ENCODE measurements at places on chromosomes 5 and 9. TPM values are rescaled to one million over a fixed set of nuclear protein-coding genes. Genes with fewer than 3 reads are reported as not detected.

The CDO1 gene
- 0.16 TPM for total RNA-seq

The ZDHHC11B gene
- 0.40 TPM for total RNA-seq

The SYK gene
- total RNA-seq: 0.55 TPM

The IRX2 gene
- total RNA-seq: not detected

The KIF27 gene
- 3.2 TPM for total RNA-seq

The LIX1 gene
- total RNA-seq: not detected

The GAS1 gene
- total RNA-seq: 0.55 TPM

The CDKN2A gene
- total RNA-seq: 4.1 TPM

The CSF2 gene
- total RNA-seq: 409 TPM

The BTNL3 gene
- total RNA-seq: not detected

DNA sequence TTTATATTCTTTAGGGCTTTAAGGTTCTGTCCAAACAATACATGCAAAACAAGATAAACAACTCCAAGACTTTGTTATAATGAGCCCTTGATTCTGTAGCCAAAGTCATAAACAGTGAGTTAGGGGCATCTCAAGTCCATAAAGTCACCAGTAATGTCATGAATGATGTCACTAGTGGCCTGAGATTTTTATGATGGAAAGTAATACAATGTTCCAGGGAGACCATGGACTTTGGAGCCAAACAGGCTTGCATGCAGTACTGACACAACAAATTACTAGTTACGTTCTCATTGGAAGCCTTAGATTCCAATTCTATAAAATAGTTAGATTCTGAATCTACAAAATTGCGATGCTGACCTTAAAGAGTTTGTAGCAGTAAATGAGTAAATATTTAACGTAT, 280.0 kb downstream of the HINT1 start:
- no peaks in the 10 kb centered on the region for H3K36me3 ChIP-seq
- no peak for DNase-seq
- no peak overlapping the region for H3K27ac ChIP-seq
- no peaks in the 10 kb centered on the region for H3K4me1 ChIP-seq
- H3K27me3 ChIP-seq: no peaks in the 10 kb centered on the region

DNA sequence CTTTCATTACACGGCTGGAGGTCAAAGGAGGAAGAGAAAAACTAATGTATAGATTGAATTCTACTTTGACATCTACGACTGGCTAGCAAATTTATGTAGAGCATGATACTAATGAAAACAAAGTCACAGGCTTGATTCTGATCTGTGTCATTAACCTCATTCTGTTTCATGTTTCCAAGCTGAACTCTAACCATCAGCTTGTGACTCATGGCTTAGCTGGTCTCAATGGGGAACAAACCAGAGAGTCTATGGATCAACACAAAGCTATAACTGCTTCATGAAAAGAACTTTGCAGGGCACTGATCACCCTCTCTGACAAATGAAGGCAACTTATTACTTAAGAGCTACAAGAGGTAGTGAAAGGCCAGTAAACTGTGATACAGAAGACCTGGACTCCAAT, 23.6 kb upstream of the PDE4D start:
- no peak overlapping the region for H3K27ac ChIP-seq
- no peaks in the 10 kb centered on the region for H3K36me3 ChIP-seq
- H3K4me3 ChIP-seq: no peak overlapping the region
- DNase-seq: no peak
- H3K27me3 ChIP-seq: no peaks in the 10 kb centered on the region

GRCh38 chr9:135022191-135022870, 65.1 kb upstream of the OLFM1 start:
- no peak overlapping the region for H3K27ac ChIP-seq
- H3K4me1 ChIP-seq: no peaks in the 10 kb centered on the region
- no peaks in the 10 kb centered on the region for H3K36me3 ChIP-seq
- no peak overlapping the region for H3K4me3 ChIP-seq
- DNase-seq: no peak
- H3K27me3 ChIP-seq: no peaks in the 10 kb centered on the region

DNA sequence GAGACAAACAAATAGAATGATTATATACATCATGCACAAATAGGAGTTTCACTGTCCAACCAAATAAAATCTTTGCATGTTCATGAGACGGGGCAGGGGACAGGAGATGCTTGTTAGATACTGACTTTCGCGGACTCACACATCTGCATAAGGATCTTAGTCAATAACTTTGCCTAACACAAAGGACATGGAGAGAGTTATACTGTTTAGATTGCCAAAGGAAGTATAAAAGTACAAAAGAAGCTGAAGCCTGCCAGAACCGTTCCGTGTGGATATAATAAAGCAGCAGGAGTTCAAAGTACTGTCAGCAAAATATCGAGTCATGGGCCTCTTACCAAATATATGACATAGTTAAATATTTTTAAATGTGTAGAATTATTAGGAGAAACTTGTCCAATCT, 1148.4 kb downstream of the EFNA5 start:
- no peaks in the 10 kb centered on the region for H3K4me1 ChIP-seq
- no peaks in the 10 kb centered on the region for H3K27me3 ChIP-seq
- DNase-seq: no peak

DNA sequence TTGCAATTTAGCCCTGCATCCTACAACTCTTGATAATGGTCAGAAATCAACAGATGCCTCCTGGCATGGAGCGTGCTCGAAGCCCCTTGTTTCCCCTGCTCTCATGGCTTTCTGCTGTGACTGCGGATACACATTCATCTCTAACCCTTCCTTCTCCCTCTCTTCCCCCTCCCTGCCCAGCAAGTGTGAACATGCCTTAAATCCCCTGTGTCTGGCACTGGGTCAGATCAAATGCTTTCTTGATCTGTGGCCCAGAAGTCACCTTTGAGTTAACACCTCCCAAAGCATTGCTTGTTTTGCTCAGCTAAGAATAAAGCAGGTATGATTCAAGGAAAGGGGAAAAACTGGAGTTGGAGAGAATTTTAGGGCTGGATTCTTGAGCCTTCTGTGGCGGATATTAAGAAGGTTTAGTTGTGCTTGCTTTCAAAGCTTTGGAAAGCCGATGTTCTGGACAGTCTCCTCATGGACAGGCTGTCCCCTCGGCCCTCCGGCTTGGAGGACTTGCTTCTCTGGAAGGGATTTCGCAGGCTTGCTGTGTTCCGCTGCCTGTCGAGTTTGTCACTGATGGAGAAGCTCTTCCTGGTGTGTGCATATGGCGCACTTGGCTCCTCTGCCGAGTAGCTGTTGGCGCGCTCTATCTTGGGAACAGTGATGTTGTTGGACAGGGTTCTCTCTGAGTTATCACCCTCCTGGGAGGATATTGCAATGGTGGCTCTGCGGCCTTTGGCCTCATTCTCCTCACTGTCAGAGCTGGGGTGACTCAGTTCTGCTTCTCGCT, 121.3 kb upstream of the KLF9 start:
- no peaks in the 10 kb centered on the region for H3K27me3 ChIP-seq
- H3K27ac ChIP-seq: no peak overlapping the region
- H3K4me1 ChIP-seq: peaks cover 10% of the 10 kb centered on the region
- no peaks in the 10 kb centered on the region for H3K36me3 ChIP-seq
- no peak overlapping the region for H3K4me3 ChIP-seq
- no peak for DNase-seq

- no peak overlapping the region for H3K4me3 ChIP-seq
- H3K4me1 ChIP-seq: no peaks in the 10 kb centered on the region
- H3K36me3 ChIP-seq: no peaks in the 10 kb centered on the region
- no peak overlapping the region for H3K27ac ChIP-seq
- DNase-seq: no peak
Observed at GRCh38 chr5:68565427-68565826, 349.9 kb downstream of the PIK3R1 start.

- no peak overlapping the region for H3K27ac ChIP-seq
- no peaks in the 10 kb centered on the region for H3K4me1 ChIP-seq
- no peak for DNase-seq
- no peak overlapping the region for H3K4me3 ChIP-seq
- no peaks in the 10 kb centered on the region for H3K36me3 ChIP-seq
Observed at GRCh38 chr9:121573717-121574485, 74.3 kb upstream of the GGTA1 start.

- no peak overlapping the region for H3K27ac ChIP-seq
- no peaks in the 10 kb centered on the region for H3K27me3 ChIP-seq
- H3K4me1 ChIP-seq: no peaks in the 10 kb centered on the region
- H3K36me3 ChIP-seq: no peaks in the 10 kb centered on the region
- no peak overlapping the region for H3K4me3 ChIP-seq
Observed at GRCh38 chr9:79551586-79551985, 20.2 kb upstream of the TLE4 start.

GRCh38 chr5:103434057-103434456, 128.5 kb downstream of the NUDT12 start:
- H3K27ac ChIP-seq: no peak overlapping the region
- no peaks in the 10 kb centered on the region for H3K27me3 ChIP-seq
- H3K4me1 ChIP-seq: no peaks in the 10 kb centered on the region

- no peak for DNase-seq
- no peaks in the 10 kb centered on the region for H3K27me3 ChIP-seq
- no peak overlapping the region for H3K4me3 ChIP-seq
- no peaks in the 10 kb centered on the region for H3K4me1 ChIP-seq
Observed at GRCh38 chr5:158758675-158759074, 341.0 kb downstream of the EBF1 start.

DNA sequence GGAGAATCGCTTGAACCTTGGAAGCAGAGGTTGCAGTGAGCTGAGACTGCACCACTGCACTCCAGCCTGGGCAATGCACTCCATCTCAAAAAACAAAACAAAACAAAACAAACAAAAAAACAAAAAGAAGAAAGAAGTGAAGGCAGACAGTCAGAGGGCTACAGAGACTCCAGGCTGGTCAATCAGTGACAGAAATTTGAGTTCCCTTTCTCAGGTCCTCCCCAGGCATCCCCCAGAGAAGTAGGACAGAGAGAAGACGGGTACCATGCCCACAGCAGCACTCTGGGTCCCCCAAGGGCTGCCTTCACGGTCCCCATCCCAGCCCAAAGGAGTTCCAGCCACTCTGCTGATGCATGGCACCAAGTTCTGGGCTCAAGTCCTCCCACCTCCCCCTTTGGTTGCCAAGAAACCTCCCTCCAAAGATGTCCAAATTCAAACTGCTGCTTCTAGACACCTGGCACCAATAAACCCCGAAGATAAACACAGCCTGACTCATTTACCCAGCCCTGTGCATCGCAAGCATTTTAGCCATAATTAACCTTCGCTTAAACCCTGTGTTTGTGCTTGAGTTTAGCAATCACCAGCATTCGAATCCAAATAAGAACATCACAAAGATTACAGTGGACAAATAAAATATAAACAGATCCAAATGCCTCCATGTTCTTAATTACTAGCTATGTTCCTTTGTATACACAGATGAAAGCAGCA, 24.0 kb downstream of the SEMA4D start:
- H3K4me3 ChIP-seq: no peak overlapping the region
- H3K4me1 ChIP-seq: peaks cover 95% of the 10 kb centered on the region
- no peak overlapping the region for H3K27ac ChIP-seq
- no peaks in the 10 kb centered on the region for H3K27me3 ChIP-seq

DNA sequence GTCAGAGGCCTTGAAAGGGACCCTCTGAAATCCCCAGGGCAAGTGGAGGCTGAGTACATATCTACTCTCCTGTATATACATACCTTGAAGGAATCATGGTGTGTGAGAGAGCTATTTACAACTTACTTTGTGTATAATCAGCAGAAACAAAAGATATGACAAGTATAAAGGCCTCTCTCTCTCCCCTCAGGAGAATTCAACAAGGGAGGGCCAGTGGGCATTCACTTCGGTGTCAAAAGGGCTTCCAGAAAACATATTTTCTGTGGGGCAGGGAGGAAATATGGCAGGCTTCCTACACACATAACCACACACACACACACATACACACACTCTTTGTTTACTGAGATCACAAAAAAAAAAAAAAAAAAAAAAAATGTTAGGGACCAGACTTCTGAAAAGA, 181.7 kb downstream of the BNC2 start:
- no peaks in the 10 kb centered on the region for H3K36me3 ChIP-seq
- H3K4me3 ChIP-seq: no peak overlapping the region
- DNase-seq: no peak
- no peaks in the 10 kb centered on the region for H3K4me1 ChIP-seq
- H3K27me3 ChIP-seq: no peaks in the 10 kb centered on the region
- no peak overlapping the region for H3K27ac ChIP-seq

DNA sequence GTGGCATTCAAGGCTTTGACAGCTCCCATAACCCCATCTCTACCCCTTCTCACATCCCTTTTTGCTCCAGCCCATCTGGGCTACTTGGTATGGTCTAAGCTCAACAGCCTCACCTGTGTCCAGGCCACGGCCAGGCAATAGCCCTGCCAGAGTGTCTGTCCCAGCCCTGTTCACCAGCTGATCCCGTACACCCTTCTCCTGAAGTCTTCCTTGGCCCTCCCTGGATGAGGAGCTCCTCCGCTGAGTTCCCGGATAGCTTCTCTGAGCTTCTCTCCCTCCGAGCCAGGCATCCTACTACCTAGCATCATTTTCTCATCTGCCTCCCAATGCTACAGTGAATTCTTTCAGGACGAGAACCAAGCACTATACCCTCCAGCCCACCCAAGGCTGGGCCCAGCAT, 208.2 kb downstream of the DAB2IP start:
- H3K4me3 ChIP-seq: no peak overlapping the region
- H3K4me1 ChIP-seq: no peaks in the 10 kb centered on the region
- no peak for DNase-seq
- no peaks in the 10 kb centered on the region for H3K36me3 ChIP-seq
- no peaks in the 10 kb centered on the region for H3K27me3 ChIP-seq

DNA sequence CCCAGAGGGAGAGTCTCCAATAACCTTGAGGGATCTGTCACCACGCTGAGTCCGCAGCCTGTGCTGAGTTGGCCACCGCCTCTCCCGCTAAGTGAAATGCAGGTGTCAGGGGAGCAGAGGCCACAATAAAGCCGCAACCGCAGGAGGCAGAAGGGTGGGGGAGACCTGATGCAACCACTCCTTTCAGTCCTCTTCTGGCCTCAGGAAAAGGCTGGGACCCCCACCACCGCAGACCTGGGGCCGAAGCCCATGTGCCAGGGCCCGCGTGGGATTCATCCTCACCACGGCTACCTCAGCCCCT, 576 bp downstream of the MAP1B start:
- no peak for DNase-seq
- no peak overlapping the region for H3K27ac ChIP-seq
- no peaks in the 10 kb centered on the region for H3K36me3 ChIP-seq
- H3K27me3 ChIP-seq: peaks cover 4% of the 10 kb centered on the region
- H3K4me3 ChIP-seq: no peak overlapping the region
